ENCODE measurements at places on chromosomes 16 and 17.
A peak's percentile ranks its signal among the peaks of the same experiment; 100 is the strongest.

- no peak for DNase-seq
These were observed 474.4 kb downstream of the SLC39A11 start for GRCh38 chr17:72618001-72618509.

DNA sequence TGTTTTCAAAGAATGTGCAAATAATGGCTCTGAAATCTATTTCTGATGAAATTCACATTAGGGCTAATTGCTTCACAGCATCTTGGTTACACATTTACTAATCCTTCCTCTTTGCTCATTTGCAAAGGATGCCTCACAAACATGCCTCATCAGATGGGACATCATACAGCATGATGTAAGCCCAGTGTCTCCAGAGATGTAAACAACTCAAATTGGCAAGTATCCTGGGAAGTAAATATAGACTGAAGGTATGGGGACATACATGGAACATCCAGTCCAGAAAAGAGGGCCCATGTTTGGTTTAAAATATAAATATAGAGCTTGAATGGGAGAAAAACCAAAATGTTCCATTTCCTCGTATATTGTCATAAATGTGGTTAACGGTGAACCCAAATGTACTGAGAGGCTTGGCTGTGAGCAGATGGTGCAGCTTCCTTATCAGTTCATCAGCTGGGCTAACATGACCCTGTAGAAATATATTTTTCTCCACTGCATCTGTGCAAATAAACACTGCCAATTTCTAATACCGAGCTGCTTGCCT, 142.9 kb upstream of the NUDT7 start:
- peak; percentile 8 for DNase-seq

GRCh38 chr17:15456972-15457722, 10.3 kb downstream of the CDRT4 start:
- DNase-seq: peak; percentile 89

DNA sequence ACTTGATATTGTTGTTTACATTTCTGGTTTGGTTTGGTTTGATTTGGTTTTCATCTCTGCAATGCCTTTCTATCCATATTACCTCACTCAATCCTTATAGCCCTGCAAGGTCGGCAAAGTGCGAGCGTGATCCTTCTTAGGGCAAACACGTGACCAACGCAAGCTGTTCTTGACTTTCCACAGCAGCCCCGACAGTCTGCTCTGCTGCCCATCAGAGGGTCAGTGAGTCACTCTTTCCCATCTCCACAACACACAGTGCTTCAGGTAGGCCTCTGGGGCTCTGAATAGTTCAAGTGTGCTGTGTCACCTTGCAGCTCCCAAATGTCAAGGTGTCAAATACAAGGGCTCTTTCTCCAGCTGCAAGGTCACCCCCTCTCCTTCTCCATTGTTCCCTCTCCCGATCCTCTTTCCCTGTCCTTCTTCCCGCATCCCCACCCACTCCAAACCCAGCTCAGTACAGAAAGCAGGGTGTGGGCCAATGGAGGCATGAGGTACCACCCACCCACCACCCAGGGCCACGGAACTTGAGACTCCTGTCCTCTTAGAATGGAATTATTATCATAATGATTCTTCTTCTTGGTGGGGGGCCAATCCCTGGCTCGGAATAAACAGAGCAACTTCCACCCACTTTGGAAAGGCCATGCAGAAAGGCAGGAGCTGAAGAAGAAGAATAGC, 139.7 kb downstream of the SLC39A11 start:
- DNase-seq: no peak

- no peak for DNase-seq
These were observed 53.1 kb downstream of the DNAH17 start for GRCh38 chr17:78523934-78524655.

GRCh38 chr16:20041924-20042596, 31.6 kb downstream of the GPR139 start:
- DNase-seq: no peak

DNA sequence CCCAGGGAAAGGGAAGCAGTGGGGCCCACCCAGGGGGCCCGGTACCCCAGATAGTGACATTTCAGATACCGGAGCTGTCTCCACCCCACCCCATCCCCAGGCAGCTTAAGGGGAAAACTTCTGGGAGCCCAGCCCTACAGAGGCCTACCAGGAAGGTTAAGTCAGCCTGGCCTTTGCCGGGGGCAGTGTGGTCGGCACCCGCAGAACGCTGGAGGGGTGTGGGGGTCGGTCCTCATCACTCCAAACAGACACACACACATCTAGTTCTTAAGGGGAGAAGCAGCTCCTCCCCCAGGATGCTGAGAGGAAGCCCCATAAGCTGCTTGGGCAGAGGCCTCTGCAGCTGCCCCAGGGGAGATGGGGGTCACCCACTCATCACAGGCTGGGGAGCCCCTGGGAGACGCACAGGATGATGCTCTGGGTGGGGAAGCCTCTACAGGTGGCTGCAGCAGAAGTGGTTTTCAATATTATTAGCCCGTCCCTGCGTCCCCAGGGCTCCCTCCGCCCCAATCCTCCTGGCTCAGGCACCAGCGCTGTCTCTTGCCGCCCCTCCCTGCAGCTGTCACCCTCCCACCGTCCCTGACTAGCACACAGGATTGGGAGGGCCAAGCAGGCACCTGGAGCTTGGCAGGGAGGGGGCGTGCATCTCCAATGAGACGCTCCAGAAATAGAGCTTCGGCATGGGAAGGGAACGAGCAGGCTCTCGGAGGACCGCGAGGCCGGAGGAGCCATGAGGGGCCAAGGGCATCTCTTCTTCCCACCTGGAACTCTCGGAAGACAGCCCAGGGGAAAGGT, 1.4 kb upstream of the ABR start:
- DNase-seq: peak; percentile 64
